Chondrocyte (in vitro differentiated cells): ENCODE measurements at places on chromosomes 1 and 21. TPM values are rescaled to one million over a fixed set of nuclear protein-coding genes. Genes with fewer than 3 reads are reported as not detected.

AMIGO1 gene
- 3.1 to 4.6 TPM (median 4.5 TPM) in 3 replicates for total RNA-seq

VAV3 gene
- 0.12 TPM in 1 of 3 replicates, not detected in the others for total RNA-seq

CRABP2 gene
- 88.7 to 193 TPM (median 93.5 TPM) in 3 replicates for total RNA-seq

HTR1D gene
- total RNA-seq, result 2.1 to 3.7 TPM (median 2.3 TPM) in 3 replicates

CYP4B1 gene
- total RNA-seq, result not detected in 3 replicates

EXTL1 gene
- total RNA-seq, result 4.3 to 7.9 TPM (median 6.4 TPM) in 3 replicates

NBPF6 gene
- not detected in 3 replicates for total RNA-seq

RNF115 gene
- total RNA-seq, result 12.7 to 16.4 TPM (median 13.0 TPM) in 3 replicates

MAN1C1 gene
- total RNA-seq, result 10.7 to 11.3 TPM (median 10.9 TPM) in 3 replicates

HUNK gene
- 0.92 to 1.7 TPM (median 1.6 TPM) in 3 replicates for total RNA-seq

GRCh38 chr1:200107004-200107470 is 79.5 kb downstream of the NR5A2 start:
- DNase-seq, result no peak

GRCh38 chr1:192522673-192523072 is 52.9 kb upstream of the RGS1 start:
- no peak for DNase-seq

DNA sequence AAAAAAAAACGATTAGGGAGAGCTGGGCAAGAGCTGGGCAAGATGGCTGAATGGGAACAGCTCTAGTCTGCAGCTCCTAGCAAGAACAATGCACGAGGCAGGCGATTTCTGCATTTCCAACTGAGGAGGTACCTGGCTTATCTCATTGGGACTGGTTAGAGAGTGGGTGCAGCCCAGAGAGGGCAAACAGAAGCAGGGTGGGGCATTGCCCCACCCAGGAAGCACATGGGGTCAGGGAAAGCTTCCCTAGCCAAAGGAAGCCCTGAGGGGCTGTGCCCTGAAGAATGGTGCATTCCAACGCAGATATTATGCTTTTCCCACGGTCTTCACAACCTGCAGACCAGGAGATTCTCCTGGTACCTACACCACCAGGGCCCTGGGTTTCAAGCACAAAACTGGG is 251.6 kb downstream of the GPATCH2 start:
- no peak for DNase-seq

DNA sequence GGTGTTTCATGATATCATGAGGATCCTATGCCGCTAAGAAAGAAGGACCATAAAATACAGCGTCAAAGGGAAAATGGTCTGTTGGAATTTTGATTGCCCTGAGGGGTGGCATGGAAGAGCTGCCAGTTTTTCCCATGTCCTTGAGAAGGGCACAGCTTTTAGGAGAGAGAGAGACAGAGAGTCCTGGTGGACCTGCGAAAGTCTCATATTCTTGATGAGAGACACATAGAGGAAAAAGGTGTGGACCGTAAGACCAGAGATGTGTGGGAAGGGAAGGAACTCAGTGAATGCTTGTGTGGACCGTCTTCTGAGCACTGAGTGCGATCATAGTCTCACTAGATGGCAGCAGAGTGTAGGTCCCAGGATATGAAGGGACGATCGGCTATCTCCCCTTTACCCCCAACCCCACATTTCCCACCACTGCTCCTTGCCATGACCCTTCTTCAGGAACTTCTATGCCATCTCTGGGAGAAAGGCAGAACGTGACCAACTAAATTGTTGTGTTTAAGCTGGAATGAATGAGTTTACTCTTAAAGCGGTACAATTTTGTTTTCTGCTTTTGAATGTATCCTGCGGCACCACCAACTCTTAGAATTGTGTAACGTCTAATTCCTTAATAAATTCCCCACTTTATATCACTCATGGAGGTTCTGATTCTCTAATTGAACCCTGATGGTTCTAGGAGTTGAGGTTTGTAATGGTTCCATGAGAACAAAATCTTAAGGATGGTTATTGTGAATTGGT is 117.7 kb downstream of the CTH start:
- DNase-seq, result no peak

DNA sequence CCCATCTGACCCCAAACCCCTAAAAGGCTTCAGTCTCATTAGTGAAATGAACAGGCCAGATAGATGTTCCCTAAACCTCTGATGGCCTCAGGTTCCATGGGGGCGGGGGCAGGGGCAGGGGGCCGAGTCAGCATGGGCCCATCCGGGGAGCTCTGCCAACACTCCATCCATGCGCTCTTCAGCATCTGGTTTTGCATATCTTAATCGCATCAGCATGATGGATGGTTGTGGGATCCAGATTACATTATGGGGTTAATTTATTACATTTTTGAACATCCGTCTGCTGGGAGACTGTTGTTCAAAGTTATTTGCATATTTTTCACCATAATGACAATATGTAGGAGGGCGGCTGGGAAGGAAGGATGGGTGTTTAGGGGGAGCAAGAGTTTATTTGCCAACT is 3.1 kb upstream of the MAD2L2 start:
- no peak for DNase-seq

- DNase-seq, result no peak
Measured at GRCh38 chr1:210727709-210728108, 399.0 kb downstream of the HHAT start.
